ENCODE measurements at places on chromosomes 6 and 20. TPM values are rescaled to one million over a fixed set of nuclear protein-coding genes. Genes with fewer than 3 reads are reported as not detected.

The WRNIP1 gene
- 45.4 TPM for total RNA-seq

The SLC44A4 gene
- total RNA-seq: not detected

The SPATA25 gene
- total RNA-seq: 1.7 TPM

The TNNC2 gene
- total RNA-seq: not detected

The FIG4 gene
- 12.1 TPM for total RNA-seq

The ASIP gene
- total RNA-seq: not detected

The CAGE1 gene
- 0.20 TPM for total RNA-seq

The OGFR gene
- 81.1 TPM for total RNA-seq

DNA sequence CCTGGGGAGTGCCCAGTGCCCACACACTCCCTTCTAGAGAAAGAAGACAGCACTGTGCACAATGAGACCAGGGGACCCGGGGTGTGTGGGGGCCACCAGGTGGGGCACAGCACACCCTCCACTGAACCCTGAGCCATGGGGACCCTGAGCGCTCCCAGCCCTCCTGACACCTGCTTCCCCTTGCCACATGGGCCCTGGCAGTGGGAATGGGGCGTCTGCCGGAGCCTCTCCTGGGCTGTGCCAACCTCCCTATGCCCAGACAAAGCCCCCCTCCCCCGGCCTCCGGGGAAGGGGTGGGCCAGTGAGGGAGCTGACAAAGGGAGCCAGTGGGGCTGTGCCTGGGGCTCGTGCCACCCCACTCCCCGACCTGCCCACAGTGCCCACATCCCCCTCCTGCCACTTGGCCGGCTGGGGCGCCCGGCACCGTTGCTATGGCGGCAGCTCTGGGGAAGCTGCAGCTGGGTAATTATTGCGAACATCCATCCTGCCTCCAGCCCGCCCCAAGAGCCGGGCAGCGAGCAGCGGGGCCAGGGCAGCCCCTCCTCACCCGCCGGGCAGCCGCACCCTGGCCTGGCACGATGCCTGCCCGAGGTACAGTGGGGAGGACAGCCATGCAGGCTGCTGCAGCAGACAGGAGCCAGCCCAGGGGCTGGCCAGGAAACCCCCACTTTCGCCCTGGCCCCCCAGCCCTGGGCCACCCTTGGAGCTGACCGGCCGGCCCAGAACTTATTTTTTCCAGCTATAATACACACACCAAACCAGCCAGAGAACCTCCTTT lies 41.9 kb upstream of the NOL4L start:
- peak; percentile 45 for DNase-seq

DNA sequence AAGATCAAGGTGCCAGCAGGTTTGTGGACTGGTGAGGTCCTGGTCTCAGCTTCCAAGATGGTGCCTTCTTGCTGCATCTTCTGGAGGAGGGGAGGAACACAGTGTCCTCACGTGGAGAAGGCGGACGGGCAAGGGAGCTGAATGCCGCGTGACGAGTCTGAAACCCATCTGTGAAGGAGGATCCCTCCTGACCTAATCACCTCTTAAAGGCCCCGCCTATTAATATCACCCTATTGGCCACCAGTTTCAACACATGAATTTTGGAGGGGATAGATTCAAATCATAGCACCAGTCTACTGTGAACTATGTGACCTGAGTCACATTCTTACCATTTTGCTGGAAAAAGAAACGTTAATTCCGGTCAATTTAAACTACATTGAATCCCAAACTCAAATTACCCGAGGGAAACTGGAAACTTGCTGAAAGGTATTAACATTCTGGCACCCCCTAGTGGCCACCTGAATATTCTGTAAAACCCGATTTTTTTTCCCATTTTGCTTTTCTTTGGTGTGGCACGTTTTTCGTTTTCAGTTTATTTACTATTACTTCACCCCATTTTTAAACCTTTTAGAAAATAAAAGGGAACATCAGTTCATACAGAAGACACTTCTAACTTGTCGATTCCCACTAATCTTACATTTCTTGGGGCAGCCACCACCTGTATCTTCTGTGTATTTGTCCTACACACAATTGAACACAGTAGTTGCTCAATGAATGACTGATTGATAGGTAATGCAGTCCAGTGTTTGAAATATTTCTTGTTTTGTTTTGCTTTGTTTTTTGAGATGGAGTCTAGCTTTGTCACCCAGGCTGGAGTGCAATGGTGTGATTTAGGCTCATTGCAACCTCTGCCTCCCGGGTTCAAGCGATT lies 17.9 kb upstream of the CCDC170 start:
- DNase-seq: no peak

DNA sequence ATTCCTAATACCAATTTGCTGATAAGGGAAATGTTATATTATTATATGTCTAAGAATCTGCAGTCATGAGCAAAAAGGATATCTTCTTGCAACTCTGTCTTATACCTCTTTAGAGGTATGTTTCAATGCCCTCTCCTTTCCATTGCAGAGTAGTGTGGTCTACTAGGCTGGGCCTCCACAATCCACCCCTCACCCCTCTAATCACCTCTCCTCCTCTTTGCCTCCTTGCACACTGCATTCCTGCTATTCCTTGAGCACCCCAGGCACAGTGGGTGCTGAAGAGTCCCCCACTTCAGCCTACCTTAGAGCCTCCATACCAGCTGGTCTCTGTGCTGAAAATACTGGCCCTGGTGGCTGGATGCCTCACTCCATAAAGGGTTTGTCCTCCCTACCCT lies 26.9 kb downstream of the ARMC2 start:
- DNase-seq: no peak

DNA sequence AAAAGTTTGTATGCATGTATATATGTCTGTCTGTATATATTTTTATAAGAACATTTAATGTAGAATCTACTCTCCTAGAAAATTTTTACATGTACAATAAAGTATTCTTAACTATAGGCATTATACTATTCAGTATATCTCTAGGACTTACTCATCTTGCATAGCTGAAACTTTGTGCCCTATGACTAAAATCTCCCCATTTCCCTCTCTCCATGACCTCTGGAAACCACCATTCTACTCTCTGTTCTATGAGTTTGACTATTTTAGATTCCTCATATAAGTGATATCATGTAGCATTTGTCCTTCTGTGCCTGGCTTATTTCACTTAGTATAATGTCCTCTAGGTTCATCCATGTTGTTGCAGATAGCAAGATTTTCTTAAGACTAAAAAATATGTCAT lies 205.1 kb upstream of the SMLR1 start:
- no peak for DNase-seq

GRCh38 chr6:13009461-13009860 lies 292.9 kb downstream of the PHACTR1 start:
- no peak for DNase-seq

- DNase-seq: no peak
Observed at GRCh38 chr6:93735099-93735498, 315.7 kb upstream of the EPHA7 start.

DNA sequence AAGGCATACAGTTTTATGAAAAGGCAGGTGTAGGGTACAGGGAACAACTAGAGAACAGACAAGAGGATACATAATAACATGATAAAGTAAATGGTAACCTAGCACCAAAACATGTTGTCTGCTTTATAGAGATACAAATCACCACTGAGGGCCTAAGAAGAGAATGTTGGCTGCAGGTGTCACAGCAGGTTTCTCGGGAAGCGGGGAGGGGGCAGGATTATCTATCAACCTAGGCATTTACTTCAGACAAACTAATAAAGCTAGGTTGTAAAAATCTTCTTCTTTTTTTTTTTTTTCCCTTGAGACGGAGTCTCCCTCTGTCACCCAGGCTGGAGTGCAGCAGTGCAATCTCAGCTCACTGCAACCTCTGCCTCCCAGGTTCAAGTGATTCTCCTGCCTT lies 22.7 kb downstream of the PIM1 start:
- DNase-seq: peak; percentile 10

- no peak for DNase-seq
Observed at GRCh38 chr20:43186312-43186711, 3.4 kb downstream of the PTPRT start.

DNA sequence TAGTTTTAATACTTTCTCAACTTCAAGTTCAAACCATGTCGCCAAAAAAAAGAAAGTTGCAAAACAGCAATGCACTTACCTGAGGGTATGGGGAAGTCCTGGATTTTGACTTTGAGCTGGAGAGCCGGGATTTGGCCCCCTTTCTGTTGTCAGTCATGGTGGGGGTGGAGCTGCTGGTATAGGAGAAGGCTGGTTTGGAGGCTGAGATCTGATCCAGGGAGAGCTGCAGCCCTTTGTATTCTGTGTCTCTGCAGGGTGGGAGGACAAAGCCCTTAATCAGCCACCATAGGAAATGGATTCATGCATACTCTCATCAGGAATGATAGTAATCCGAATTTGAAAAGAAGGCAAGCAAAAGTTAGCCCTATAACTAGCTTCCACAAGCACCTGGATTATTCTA lies 44.0 kb downstream of the SIM1 start:
- DNase-seq: no peak

- no peak for DNase-seq
Observed at GRCh38 chr6:31639449-31639861, 13.0 kb downstream of the BAG6 start.

- DNase-seq: no peak
Observed at GRCh38 chr6:113184291-113184690, 672.9 kb upstream of the MARCKS start.

- DNase-seq: no peak
Observed at GRCh38 chr20:57138198-57138995, 128.0 kb downstream of the BMP7 start.

GRCh38 chr6:133467231-133467981 lies 226.2 kb downstream of the EYA4 start:
- no peak for DNase-seq

Data from activated naive CD8-positive, alpha-beta T cell treated with anti-CD3 and anti-CD28 coated beads, Interleukin-2, amount 10 ng/mL, durations not matched to agents 7 days and 5 days (primary cell).